ENCODE measurements at places on chromosomes 16 and 17.

- no peak for DNase-seq
These were observed 273.0 kb downstream of the CEP112 start for GRCh38 chr17:65918916-65919315.

DNA sequence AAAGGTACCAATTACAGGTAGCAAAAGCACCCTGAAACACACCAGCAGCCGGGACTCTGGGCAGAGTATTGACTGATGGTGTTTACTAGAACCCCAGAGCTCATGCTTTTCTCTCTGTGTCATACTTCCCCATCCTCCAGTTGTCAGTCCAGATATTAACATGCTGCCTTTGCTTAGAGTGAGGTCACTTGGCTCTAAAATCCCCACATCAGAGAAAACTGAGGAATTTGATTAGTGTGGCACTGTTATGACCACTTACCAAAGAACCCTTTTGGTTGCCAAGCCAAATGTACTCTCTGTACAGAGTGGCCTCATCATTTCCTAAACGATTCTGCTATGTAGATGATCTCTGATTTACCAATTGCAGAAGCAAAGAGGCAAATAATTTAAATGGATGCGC is 80.4 kb downstream of the ABCC12 start:
- DNase-seq = no peak

GRCh38 chr16:17177242-17177958 is 293.4 kb downstream of the XYLT1 start:
- no peak for DNase-seq

DNA sequence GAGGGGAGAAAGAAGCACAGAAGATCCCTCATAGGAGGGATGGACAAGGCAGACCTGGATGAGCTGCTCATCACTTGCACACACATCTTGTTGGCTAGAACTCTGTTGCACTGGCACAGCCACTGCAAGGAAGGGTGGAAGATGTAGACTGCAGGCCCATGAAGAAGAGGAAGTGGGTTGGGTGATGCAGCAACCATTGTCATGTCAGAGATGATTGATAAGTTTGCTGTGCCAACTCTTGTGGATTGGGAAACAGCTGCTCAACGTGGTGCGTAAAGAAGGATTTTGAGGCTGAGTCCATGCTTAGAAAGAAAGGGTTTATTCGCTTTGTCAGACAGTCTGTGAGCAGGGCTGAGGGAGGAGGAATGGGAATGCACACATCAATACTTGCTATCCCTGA is 161.4 kb upstream of the MPHOSPH6 start:
- no peak for DNase-seq

GRCh38 chr16:69064124-69064763 is 41.2 kb upstream of the HAS3 start:
- no peak for DNase-seq

All from midbrain (tissue), 1 donor.